IMR-90 (cell line): ENCODE measurements at places on chromosomes 16 and 17. TPM values are rescaled to one million over a fixed set of nuclear protein-coding genes. Genes with fewer than 3 reads are reported as not detected.
A peak's percentile ranks its signal among the peaks of the same experiment; 100 is the strongest.

Gene SEC14L5
- total RNA-seq = not detected in 2 replicates

DNA sequence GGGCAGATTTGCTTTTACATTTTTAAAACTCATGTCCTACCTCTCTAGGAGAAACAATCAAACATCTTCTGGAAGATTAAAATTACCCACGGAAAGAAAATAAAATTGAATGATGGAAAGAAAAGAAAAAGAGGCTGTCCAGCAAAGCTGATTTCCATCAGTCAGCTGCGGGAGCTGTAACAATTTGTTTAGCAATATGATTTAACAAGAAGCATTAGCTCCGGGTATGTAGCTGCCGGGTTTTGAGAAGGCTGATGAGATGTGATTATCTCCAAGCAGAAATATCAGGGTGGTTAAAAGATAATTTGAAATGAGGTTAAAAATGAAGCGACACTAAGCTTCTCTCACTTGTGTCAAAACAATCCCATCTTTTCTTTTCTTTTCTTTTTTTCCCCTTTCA, 608.9 kb upstream of the SALL1 start:
- H3K27ac ChIP-seq = no peak overlapping the region
- no peaks in the 10 kb centered on the region; the same call in 1 of the 2 replicates for H3K4me1 ChIP-seq
- no peaks in the 10 kb centered on the region for H3K36me3 ChIP-seq

Gene PLCG2
- 0.18 and 0.28 TPM in 2 replicates for total RNA-seq

GRCh38 chr16:65327346-65327745, 205.5 kb upstream of the CDH11 start:
- H3K4me3 ChIP-seq = no peak overlapping the region
- no peak overlapping the region for H3K27ac ChIP-seq
- H3K4me1 ChIP-seq = no peaks in the 10 kb centered on the region; the same call in 1 of the 2 replicates
- no peaks in the 10 kb centered on the region for H3K27me3 ChIP-seq

- peak overlapping the region; percentile 81 for H3K4me3 ChIP-seq
- H3K36me3 ChIP-seq = peaks cover 15% of the 10 kb centered on the region
- peak; percentile 69 for DNase-seq
- peak overlapping the region; percentile 90 for H3K27ac ChIP-seq
- no peaks in the 10 kb centered on the region for H3K27me3 ChIP-seq
Observed at GRCh38 chr16:31072540-31073141, 1.4 kb downstream of the ZNF668 start.

- DNase-seq = peak; percentile 29
- no peaks in the 10 kb centered on the region for H3K27me3 ChIP-seq
- H3K27ac ChIP-seq = no peak overlapping the region
- peaks cover 7% of the 10 kb centered on the region for H3K4me1 ChIP-seq
- no peaks in the 10 kb centered on the region for H3K36me3 ChIP-seq
Observed at GRCh38 chr17:62723842-62724241, 84.3 kb downstream of the MARCHF10 start.

Gene CACNG3
- total RNA-seq = not detected in 2 replicates

GRCh38 chr17:79691931-79692330, 38.8 kb upstream of the ENPP7 start:
- no peak for DNase-seq
- no peak overlapping the region for H3K4me3 ChIP-seq
- H3K4me1 ChIP-seq = no peaks in the 10 kb centered on the region
- H3K27me3 ChIP-seq = peaks cover 34% of the 10 kb centered on the region; the same call in 1 of the 2 replicates
- no peaks in the 10 kb centered on the region for H3K36me3 ChIP-seq

- H3K27me3 ChIP-seq = no peaks in the 10 kb centered on the region
- H3K27ac ChIP-seq = no peak overlapping the region
- H3K4me3 ChIP-seq = no peak overlapping the region
- H3K36me3 ChIP-seq = no peaks in the 10 kb centered on the region
Observed at GRCh38 chr16:58125781-58126335, 3.3 kb downstream of the CFAP20 start.

DNA sequence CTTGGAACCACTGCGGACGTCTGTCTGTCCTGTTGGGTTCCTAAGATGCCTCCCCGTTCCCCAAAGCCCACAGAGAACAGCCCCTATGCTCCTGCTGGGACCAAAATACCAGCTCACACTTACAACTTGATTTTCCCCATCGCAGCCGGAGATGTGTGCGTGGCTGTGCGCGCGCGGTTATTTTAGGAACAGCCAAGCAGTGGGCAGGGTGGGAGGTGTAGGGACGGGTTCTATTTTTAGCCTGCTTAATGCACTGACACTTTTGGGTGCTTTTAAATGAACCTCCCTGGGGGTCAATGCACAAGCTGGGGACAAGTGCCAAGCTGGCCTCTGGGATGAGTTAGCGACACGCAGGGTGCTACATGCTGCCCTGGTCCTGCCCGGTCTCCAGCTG, 74.1 kb downstream of the KLHDC4 start:
- DNase-seq = no peak
- no peak overlapping the region for H3K4me3 ChIP-seq
- H3K4me1 ChIP-seq = no peaks in the 10 kb centered on the region

DNA sequence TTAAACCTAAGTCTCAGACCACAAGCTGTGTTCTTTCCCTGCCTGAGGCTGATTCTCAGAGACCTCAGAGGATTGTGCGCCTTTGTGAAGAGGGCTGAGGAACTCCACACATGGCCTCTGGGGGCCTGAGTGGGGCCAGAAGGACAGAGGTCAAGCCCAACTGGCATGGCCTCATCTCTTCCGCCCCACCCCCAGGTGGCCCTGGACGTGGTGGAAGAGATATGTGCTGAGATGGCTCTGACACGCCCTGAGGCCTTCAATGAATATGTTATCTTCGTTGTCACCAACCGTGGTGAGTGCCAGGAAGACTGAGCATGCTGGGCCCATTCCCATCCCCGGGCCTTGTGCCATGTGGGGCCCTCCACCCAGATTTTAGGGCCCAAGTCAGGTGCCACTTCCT, 20.1 kb upstream of the ALKBH5 start:
- H3K27me3 ChIP-seq = no peaks in the 10 kb centered on the region; the same call in 1 of the 2 replicates
- H3K4me3 ChIP-seq = no peak overlapping the region
- H3K36me3 ChIP-seq = no peaks in the 10 kb centered on the region
- no peak overlapping the region for H3K27ac ChIP-seq

DNA sequence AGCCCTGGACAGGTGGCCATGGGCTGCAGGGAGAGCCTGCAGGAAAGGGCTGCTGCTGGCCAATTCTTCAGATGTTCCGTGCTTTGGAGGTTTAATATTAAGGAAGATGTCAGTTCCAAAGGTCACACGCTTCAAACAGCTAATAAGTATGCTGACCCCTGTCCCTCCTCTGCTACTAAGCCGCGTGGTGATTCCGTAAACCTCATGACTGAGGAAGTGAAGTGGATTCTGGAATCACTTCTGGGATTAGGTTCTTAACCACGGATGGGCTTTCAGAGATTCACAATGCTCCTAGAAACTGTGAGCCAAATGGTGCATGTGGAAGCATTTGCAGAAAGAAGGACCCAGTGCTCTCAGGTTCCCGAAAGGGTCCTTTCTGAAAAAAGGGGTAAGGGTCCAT, 28.5 kb upstream of the ERN1 start:
- no peak overlapping the region for H3K27ac ChIP-seq
- no peak overlapping the region for H3K4me3 ChIP-seq
- H3K4me1 ChIP-seq = peaks cover 15% of the 10 kb centered on the region

- no peak for DNase-seq
- H3K27me3 ChIP-seq = no peaks in the 10 kb centered on the region
- no peak overlapping the region for H3K4me3 ChIP-seq
- no peaks in the 10 kb centered on the region for H3K36me3 ChIP-seq
Observed at GRCh38 chr16:59596693-59597092, 862.6 kb upstream of the GOT2 start.

DNA sequence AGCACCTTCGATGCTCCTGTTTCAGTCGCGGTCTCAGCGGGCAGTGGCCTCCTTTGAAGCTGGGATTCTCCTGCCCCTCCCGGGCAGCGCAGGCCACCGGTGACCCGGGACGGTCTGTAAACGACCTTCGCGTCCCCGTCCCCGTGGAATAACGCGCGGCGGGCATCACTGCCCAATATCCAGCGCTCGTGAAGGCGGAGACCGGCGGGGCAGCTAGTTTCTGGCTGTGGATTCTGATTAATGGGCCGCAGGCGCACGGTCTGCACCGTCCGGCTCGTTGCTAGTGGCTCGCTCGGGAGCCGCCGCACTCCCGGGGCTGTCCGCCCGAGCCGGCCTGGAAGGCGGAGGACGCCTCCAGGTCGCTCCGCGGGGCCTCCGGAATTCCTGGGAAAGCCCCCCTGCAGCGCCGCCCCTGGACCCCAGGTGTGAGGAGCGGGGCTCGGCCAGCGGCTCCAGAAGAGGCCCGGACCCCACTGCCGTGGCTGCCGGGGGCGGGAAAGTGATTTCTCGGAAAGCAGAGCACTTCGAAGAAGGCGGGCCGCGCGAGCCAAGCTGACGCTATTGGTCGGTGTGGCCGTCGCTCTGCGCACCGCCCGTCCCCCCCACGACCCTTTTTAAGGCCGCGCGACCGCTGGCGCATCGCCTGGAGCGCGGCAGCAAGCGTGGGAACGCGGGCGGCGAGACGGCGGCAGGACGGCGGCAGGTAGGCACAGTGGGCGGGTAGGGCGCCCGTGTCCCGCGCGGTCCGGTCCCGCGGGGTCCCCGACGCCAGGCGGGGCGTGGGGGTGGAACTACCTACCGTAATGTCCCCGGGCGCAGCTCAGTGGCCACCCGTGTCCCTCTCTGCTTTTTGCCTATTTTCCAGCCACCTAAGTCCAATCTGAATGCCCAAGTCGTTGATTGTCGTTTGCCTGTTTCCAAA, at the start of gene IRF8:
Gene IRF8 (plus strand): TSS at position 642 of the 922 bp plus-strand sequence. CDS start 3,854 bp downstream, outside the sequence.
- no peaks in the 10 kb centered on the region for H3K36me3 ChIP-seq
- no peak within 1 kb of the TSS for H3K27ac ChIP-seq
- H3K4me3 ChIP-seq = peak within 1 kb of the TSS; percentile 5; the same call in 1 of the 2 replicates
- H3K4me1 ChIP-seq = no peaks in the 10 kb centered on the region; the same call in 1 of the 2 replicates
- DNase-seq = no peak

Gene DNAAF1
- total RNA-seq = not detected in 2 replicates

Gene G6PC1
- not detected in 2 replicates for total RNA-seq

- no peak overlapping the region for H3K27ac ChIP-seq
- no peak for DNase-seq
- no peaks in the 10 kb centered on the region for H3K36me3 ChIP-seq
- peaks cover 75% of the 10 kb centered on the region for H3K27me3 ChIP-seq
Observed at GRCh38 chr17:76968707-76969597, 100.7 kb downstream of the MGAT5B start.

DNA sequence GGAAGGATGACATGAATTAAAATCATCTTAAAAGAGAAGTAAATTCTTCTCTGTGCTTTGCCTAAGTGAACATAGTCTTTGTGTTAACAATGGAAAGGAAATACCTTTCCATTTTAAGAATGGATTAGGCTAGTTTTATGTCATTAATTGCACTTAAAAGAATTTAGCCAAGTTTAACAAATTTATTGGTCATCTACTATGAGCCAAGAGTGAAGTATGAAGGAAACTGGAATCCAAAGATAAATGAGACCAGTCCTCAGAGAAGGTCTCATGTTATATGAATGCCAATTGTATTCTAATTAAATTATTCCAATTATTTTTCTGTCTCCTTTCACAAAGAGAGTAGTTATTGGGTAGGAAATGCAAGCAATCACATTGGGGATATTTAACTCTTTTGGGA, 741.3 kb upstream of the SOX9 start:
- H3K27me3 ChIP-seq = no peaks in the 10 kb centered on the region
- no peak overlapping the region for H3K27ac ChIP-seq
- no peak for DNase-seq
- no peaks in the 10 kb centered on the region for H3K4me1 ChIP-seq
- H3K36me3 ChIP-seq = no peaks in the 10 kb centered on the region
